ENCODE measurements at places on chromosomes 3 and 15. TPM values are rescaled to one million over a fixed set of nuclear protein-coding genes. Genes with fewer than 3 reads are reported as not detected.

Gene SOX2
- total RNA-seq, result 0.42 TPM

DNA sequence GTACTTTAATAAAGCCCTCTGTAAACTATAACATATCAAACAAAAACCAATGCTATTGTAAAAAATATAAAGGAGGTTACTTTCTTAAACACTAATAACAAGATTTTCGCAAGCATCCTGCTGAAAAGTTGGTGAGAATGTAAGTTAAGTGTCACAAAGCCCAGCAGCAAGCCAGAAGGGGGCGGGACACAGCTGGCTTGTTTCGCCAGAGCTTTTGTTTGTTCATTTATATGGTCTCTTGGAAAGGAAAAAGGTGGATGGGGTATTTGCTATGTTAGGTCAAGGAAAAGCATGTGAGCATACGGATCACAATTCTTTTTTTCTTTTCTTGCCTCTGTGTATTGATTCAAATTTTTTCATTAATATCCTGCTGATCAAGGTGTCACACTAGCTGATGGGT is 59.9 kb downstream of the HACD2 start:
- DNase-seq, result no peak

Gene SNURF
- 0.82 TPM for total RNA-seq

GRCh38 chr3:190124067-190124466 is 3.4 kb upstream of the P3H2 start:
- no peak for DNase-seq
